Activated T-cell treated with anti-CD3 and anti-CD28 coated beads for 24 hours (primary cell): ENCODE measurements at places on chromosomes 1 and 21.

- DNase-seq, result no peak
These were observed 539.5 kb downstream of the MATN1 start for GRCh38 chr1:30183895-30184294.

GRCh38 chr1:234597894-234598293 is 12.1 kb downstream of the IRF2BP2 start:
- DNase-seq, result no peak

GRCh38 chr1:150876119-150876454 is 312 bp downstream of the ARNT start:
- DNase-seq, result no peak

DNA sequence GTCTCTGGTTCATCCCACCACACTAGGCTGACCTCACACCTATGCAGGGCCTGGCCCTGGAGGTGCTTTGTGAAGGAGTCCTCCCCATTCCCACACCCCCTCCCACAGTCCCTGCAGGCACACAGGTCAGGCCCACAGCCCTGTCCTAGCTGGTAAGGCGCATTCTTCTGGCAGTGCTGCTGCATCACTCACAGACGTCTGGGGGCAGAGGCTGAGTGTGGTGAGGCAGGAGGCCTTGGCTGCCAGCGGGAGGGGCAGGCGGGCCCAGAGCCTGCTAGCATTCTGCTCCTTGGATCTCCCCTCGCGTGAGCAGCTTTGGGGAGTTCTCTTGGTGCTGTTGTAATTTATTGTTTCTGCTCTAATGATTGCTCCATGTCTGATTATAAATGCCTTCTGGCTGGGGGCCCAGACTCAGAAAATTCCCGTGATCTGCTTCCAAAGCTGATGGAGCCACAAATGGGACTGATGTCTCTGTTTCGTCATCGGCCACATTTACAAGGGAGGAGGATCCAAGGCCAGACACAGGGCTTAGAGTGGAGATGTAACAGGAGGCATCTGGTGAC is 62.9 kb downstream of the TRABD2B start:
- DNase-seq, result no peak

- DNase-seq, result no peak
These were observed 4.1 kb downstream of the ANGPTL3 start for GRCh38 chr1:62601457-62601856.

- DNase-seq, result no peak
These were observed 87.5 kb downstream of the FGGY start for GRCh38 chr1:59384443-59384842.

DNA sequence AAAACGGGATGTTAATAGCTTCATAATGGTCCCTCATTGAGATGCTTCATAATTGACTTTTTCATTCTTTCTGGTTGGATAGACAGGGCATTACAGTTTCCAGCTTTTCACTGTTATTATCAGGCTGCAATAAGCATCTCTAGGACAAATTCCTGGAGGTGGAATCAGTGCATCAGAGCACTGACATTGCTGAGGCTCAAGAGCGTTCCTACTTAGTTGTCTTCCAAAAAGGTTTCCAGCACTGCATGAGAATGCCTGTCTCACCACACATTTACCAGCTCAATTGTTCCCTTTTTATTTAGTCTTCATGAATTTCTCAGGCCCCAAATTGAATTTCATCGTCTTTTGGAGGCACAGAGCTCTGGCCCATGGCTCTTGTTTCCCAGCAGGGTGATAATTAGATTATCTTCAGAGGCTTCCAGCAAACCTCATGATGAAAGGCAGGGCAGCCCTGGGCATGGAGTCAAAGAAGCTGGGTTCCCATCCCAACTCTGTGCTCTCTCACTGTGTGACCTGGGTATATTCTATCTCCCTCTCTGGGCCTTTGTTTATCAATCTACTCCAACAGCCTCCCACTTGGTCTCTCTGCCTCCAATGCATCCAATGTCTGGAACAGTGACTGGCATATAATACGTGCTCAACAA is 451.4 kb downstream of the PTPRU start:
- DNase-seq, result no peak

GRCh38 chr1:11707621-11708276 is 16.2 kb downstream of the DRAXIN start:
- DNase-seq, result no peak

- DNase-seq, result no peak
These were observed 49.8 kb downstream of the KCNT2 start for GRCh38 chr1:196558411-196558810.

DNA sequence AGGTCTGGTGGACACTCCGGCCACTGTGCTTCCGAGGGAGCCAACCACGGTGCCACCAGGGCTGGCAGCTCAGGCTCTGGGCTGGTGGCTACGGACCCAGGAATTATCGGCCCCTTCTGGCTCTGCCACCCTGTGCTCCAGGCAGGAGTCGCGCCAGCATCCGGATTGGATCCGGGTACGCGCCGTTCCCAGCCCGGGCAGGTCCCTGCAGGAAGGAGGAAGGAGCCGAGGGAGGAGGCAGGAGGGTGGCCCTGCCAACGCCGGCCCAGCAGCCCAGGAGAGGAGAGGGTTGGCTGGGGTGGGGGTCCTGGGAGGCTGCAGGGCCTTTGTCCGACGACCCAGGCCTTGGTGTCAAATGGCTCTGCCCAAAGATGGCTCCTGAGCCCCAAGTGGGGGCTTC is 160.5 kb downstream of the CASZ1 start:
- DNase-seq, result no peak

DNA sequence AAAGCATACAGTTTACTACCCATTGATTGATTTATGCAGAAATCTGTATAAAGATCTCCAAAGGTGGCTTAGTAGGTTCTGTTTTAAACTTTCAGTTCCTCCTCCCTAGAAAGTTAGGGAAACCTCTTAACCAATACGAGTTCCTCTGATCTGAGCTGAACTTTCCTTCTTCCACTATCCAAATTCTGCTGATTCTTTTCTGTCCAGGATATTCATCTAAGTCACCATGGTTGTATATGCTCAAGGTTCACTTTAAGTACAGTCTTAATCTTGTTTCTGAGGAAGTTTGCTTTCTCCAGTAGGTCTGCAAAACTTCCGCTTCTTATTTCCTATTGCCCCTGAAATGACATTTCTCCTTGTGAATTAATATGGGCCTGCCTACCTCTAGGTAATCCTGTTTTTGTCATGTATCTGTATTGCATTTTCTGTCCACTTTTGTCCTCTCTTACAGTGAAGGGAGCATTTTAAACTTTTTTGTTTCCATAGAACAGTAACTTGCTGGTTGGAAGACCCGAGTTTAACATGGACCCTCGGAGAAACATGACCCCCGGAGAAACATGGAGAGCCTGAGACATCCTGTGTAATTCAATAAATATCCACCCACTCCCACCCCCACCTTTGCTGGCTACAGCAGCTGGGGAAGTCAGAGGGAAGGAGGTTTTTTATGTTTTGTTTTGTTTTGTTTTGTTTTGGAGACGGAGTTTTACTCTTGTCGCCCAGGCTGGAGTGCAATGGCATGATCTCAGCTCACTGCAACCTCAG is 16.7 kb upstream of the TUT4 start:
- no peak for DNase-seq

- DNase-seq, result no peak
These were observed 641.0 kb downstream of the PLPP3 start for GRCh38 chr1:55938376-55938850.
